Naive B cell (primary cell): ENCODE measurements at places on chromosomes 6 and 20.

DNA sequence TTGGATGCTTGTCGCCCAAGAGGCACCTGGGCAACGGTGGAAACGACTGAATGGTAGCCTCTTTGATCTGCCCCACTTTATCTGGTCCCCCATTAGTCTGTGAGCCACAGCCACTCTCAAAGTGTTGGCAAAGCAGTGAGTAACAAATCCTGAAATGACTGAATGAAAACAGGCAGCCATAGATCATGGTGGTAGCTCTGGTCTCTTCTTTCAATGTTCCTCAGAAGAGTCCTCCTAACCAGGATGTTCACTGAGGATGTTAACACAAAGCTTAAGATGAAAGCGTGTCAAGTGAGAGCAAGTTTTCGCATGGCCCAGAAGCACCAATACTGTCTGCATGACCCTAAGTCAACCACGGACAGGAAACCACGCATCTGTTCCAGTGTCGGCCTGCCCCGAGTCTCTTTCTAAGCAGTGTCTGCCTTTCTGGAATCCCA lies 107.3 kb downstream of the IRF4 start:
- H3K4me3 ChIP-seq = peak overlapping the region; percentile 32
- no peak for DNase-seq
- no peaks in the 10 kb centered on the region for H3K27me3 ChIP-seq
- peak overlapping the region; percentile 27 for H3K27ac ChIP-seq
- H3K4me1 ChIP-seq = peaks cover 28% of the 10 kb centered on the region

DNA sequence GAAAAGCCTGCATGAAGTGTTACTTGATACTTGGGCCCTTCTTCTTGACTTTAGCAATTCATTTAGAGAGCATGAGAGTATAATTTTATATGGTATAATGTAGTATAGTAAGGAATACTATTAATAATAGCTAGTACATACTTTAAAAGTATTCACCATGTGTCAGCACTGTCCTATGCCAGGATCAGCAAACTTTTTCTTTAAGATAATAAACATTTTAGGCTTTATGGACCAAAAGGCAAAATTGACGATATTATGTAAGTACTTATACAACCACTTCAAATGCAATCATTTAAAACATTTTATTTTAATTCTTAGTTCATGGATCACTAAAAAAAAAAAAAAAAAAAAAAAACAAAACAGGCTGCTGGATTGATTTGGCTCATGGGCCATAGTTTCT lies 163.9 kb downstream of the IBTK start:
- H3K27me3 ChIP-seq = no peaks in the 10 kb centered on the region
- no peaks in the 10 kb centered on the region for H3K36me3 ChIP-seq
- H3K27ac ChIP-seq = no peak overlapping the region
- no peaks in the 10 kb centered on the region for H3K4me1 ChIP-seq
- H3K4me3 ChIP-seq = no peak overlapping the region

- H3K4me3 ChIP-seq = no peak overlapping the region
- H3K36me3 ChIP-seq = no peaks in the 10 kb centered on the region
- no peak overlapping the region for H3K27ac ChIP-seq
- no peaks in the 10 kb centered on the region for H3K27me3 ChIP-seq
- peak; percentile 28 for DNase-seq
Measured at GRCh38 chr6:137271245-137272183, 52.3 kb upstream of the IFNGR1 start.

DNA sequence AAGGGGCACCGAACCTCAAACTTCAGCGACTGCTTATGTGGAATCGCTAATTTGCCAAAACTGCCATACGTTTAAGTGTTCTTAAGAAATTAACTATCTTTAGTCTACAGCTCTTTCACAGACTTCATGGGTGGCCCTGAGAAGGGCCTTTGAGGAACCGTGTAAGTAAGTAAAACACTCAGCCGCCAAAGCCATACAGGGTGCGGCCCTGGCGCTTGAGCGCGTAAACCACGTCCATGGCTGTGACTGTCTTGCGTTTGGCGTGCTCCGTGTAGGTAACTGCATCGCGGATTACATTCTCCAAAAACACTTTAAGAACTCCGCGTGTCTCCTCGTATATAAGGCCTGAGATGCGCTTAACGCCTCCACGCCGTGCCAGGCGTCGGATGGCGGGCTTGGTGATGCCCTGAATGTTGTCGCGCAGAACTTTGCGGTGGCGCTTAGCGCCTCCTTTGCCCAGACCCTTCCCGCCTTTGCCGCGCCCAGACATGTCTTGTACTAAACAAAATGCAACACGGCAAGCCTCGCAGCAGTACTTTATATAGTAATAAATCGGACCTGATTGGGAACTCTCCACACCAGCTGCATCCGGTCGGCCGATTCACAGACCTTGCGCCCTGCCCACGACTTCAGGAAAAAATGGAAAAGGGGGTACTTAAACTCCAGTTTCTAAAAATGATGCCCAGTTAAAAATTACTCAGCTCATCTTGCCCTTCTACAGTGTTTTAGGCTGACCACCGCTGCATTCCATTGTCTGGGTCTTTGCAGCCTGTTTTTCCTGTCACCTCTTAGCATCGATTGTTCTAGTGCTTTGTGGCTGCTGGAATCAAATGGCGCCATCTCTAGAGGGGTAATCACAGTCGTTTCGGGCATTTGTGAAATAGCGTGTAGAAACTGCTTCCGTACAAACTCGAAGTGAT lies 38.9 kb downstream of the OR2B2 start:
- peak overlapping the region; percentile 98 for H3K27ac ChIP-seq
- H3K4me1 ChIP-seq = peaks cover 27% of the 10 kb centered on the region
- no peaks in the 10 kb centered on the region for H3K27me3 ChIP-seq
- H3K4me3 ChIP-seq = peak overlapping the region; percentile 92
- peak; percentile 59 for DNase-seq

DNA sequence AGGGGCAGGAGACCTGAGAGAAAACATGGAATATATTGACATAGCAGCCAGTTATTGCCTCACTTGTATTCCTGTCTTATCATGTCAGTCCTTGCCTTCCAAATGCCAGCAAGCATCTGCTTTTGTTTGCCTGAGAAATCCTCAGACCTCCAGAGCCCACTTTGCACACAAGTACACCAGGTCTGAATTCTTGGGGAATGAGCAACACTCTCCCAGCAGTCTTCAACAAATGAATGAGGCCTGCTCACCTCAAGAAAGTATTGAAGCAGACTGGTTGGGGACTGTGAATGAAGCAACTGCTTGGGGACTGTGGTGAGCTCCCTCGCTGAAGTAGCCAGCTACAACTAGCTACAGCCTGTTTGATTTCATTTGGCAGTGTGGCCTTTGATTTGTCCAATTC lies 172.8 kb upstream of the SPTLC3 start:
- H3K27me3 ChIP-seq = no peaks in the 10 kb centered on the region
- H3K27ac ChIP-seq = no peak overlapping the region
- H3K36me3 ChIP-seq = no peaks in the 10 kb centered on the region

GRCh38 chr20:53099856-53100255 lies 127.7 kb downstream of the TSHZ2 start:
- H3K27me3 ChIP-seq = peaks cover 5% of the 10 kb centered on the region
- no peak overlapping the region for H3K4me3 ChIP-seq
- DNase-seq = no peak
- H3K4me1 ChIP-seq = peaks cover 7% of the 10 kb centered on the region
- no peaks in the 10 kb centered on the region for H3K36me3 ChIP-seq

DNA sequence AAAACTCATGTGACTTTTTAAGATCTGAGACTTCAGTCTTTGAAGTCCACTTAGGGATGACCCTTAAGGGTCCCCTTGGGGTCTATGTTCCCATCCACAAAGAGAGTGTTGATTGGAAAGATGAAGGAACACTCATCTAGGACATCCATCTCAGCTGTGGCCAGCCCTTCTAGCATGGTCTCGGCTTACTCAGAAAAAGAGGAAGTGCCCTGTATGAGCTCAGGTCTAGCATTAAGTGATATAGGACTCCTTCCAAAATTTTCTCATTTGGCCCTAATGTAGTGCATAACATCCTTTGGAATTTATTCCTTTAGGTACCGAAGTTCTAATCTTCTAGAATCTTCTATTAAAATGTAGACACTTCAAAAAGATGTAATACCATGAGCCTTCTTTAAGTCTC lies 77.4 kb downstream of the NDUFAF5 start:
- H3K4me3 ChIP-seq = no peak overlapping the region
- H3K27ac ChIP-seq = no peak overlapping the region
- no peaks in the 10 kb centered on the region for H3K4me1 ChIP-seq
- peaks cover 22% of the 10 kb centered on the region for H3K27me3 ChIP-seq
- no peak for DNase-seq

- H3K36me3 ChIP-seq = no peaks in the 10 kb centered on the region
- no peak overlapping the region for H3K4me3 ChIP-seq
- H3K4me1 ChIP-seq = peaks cover 45% of the 10 kb centered on the region
- H3K27ac ChIP-seq = no peak overlapping the region
Measured at GRCh38 chr6:113644861-113645575, 212.1 kb upstream of the MARCKS start.

DNA sequence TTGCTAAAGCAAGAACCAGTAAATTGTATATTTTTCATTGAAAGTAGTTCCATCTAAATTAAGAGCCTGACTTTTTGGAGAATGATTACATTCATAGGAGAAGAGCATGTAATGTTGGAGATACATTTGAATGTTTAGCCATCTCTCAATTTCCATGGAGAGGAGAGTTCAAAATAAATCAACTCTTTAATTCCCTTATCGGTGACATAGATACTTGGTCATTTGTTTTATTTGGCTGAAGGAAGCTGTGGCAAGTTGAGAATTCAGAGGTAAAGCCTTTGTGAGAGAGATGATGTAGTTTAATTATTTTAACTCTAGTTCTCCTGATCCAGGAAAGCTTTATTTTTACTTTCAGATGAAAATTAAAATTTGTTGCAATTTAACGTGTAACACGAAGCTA lies 22.3 kb downstream of the QKI start:
- no peak overlapping the region for H3K4me3 ChIP-seq
- H3K36me3 ChIP-seq = no peaks in the 10 kb centered on the region
- no peak for DNase-seq
- H3K27ac ChIP-seq = no peak overlapping the region
- H3K27me3 ChIP-seq = no peaks in the 10 kb centered on the region

DNA sequence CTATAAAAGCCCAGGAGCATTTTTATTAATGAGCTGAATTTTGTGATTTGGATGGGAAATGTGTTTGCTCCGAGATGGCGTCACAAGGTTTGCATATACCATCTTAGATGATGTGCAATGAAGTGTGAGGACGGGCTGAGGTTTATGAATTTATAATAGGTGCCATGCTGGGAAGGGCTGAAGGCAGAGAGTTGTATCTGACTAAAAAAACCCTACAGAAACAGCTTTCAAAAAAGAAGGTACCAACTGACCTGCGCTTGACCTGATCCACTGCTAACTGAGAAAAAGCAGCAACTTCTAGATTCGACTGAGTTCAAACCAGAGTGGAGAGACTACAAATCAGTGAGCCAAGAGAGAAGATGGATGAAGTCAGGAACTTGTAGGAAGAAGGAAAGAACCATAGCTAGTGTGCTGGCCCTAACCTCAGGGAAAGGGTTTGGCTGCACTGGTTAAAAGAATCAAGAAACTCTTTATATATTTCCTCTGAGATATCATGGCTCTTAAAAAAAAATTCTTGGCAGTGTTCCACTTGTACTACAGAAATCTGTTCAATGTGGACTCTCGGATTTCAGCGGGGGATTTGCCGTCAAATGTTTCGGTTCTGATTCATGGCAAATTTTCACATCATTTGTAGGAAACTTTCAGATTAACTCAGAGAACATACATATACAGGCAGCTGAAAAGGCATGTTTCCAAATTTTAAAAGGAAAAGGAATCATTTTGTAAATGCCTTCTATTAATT lies 56.5 kb upstream of the HDGFL1 start:
- peak overlapping the region; percentile 22 for H3K27ac ChIP-seq
- no peaks in the 10 kb centered on the region for H3K27me3 ChIP-seq
- H3K4me3 ChIP-seq = no peak overlapping the region
- DNase-seq = no peak
- no peaks in the 10 kb centered on the region for H3K4me1 ChIP-seq
- no peaks in the 10 kb centered on the region for H3K36me3 ChIP-seq

DNA sequence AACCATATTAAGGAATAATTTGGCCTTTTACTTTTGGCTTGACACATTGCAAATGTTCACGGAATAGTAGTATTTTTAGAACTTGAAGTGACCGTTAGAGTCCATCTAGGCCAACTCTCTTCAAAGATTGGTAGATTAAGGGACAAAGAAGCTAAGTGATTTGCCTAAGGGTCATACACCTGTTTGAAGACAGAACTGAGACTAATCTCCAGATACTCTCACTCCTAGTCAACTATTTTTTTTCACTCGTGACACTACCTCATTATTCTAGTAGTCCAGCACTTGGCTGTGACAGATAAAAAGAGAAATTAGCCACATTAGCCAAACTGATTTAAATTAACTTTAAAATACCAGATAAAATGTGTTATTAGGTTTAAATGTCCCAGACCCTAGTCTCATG lies 10.6 kb downstream of the ACSS2 start:
- H3K36me3 ChIP-seq = peaks cover 5% of the 10 kb centered on the region
- no peak overlapping the region for H3K27ac ChIP-seq
- H3K27me3 ChIP-seq = no peaks in the 10 kb centered on the region

GRCh38 chr6:73879501-73880293 lies 183.7 kb downstream of the CD109 start:
- H3K4me1 ChIP-seq = no peaks in the 10 kb centered on the region
- no peaks in the 10 kb centered on the region for H3K36me3 ChIP-seq
- DNase-seq = no peak
- peaks cover 1% of the 10 kb centered on the region for H3K27me3 ChIP-seq
- no peak overlapping the region for H3K27ac ChIP-seq
- H3K4me3 ChIP-seq = no peak overlapping the region

- DNase-seq = peak; percentile 81
- peaks cover 86% of the 10 kb centered on the region for H3K4me1 ChIP-seq
- peak within 1 kb of the TSS; percentile 99 for H3K27ac ChIP-seq
- peak within 1 kb of the TSS; percentile 97 for H3K4me3 ChIP-seq
- H3K36me3 ChIP-seq = no peaks in the 10 kb centered on the region
- no peaks in the 10 kb centered on the region for H3K27me3 ChIP-seq
Measured at GRCh38 chr6:149484733-149485700, at the start of gene ZC3H12D. ZC3H12D (minus strand) TSS chr6:149485014; CDS start chr6:149474543, 10,471 bp downstream.

GRCh38 chr6:39452306-39453145 lies 130.0 kb upstream of the KCNK16 start:
- H3K4me3 ChIP-seq = no peak overlapping the region
- H3K27ac ChIP-seq = no peak overlapping the region
- H3K36me3 ChIP-seq = peaks cover 7% of the 10 kb centered on the region
- no peaks in the 10 kb centered on the region for H3K4me1 ChIP-seq

- no peaks in the 10 kb centered on the region for H3K4me1 ChIP-seq
- no peak for DNase-seq
- no peaks in the 10 kb centered on the region for H3K27me3 ChIP-seq
- peaks cover 5% of the 10 kb centered on the region for H3K36me3 ChIP-seq
- H3K4me3 ChIP-seq = no peak overlapping the region
Measured at GRCh38 chr6:139699335-139699734, 324.9 kb upstream of the CITED2 start.

DNA sequence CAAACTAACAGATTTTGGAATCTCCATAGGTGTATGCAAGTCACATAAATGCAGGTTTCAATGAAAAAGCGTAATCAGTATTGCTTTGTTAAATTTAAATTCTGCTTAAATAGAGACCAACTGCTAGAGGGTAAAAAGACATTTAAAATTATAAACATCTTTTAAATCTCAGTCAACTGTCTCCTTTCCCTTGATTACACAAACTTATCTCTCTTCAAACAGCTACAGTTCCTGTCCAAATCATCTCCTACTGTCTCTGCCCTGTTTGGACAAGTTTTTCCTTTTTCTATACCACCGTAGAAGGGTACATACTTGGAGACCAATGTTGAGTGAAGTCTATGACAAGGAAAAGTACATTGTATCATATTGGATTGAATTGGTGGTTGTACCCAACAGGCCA lies 43.5 kb downstream of the AGPAT4 start:
- H3K27me3 ChIP-seq = no peaks in the 10 kb centered on the region
- H3K4me3 ChIP-seq = no peak overlapping the region
- no peak overlapping the region for H3K27ac ChIP-seq
- H3K36me3 ChIP-seq = peaks cover 18% of the 10 kb centered on the region
- DNase-seq = no peak
